ENCODE measurements at places on chromosomes 1 and 21.

DNA sequence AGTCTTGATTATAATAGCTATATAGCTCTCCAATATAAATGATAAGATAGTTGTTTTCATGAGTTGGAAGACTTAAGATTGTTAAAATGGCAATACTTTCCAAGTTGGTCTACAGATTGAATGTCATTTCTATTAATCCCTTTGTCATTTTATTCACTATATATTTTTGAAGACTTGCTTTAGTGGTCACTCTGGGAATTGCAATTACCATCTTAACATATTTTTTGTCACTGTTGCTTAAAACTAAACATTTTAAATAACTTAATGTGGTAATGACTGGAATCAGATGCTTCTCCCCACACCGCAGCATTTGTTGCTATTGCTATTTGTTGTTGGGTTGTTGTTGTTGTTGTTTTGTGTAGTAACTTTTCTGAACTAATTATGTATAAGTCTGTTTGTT is 1592.9 kb downstream of the MRPL39 start:
- no peak for DNase-seq

DNA sequence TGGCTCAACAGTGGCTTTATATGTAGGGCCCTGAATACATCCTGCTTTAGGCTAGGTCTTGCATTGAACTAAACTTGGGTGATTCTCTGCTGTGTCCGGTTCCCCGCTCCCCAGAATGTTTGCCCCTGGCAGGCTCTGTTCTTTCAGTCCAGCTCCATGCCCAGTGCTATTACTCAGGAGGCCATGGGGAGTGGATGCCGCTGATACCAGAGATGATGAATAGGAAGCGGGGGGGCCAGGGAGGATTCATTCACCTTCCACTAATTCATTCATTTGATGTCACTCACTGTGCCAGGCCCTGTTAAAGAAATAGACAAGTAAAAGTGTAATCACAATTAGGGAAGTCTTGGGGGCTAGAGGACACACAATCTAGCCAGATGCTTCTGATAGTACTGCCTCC is 83.8 kb downstream of the TMEM53 start:
- no peak for DNase-seq

GRCh38 chr1:4969556-4970129 is 315.2 kb downstream of the AJAP1 start:
- no peak for DNase-seq

GRCh38 chr1:159882527-159882862 is 17.5 kb downstream of the CFAP45 start:
- DNase-seq: no peak

- no peak for DNase-seq
These were observed 44.5 kb downstream of the LRRC53 start for GRCh38 chr1:74467786-74468377.

- DNase-seq: no peak
These were observed 8.7 kb downstream of the WNT3A start for GRCh38 chr1:228015276-228016180.

GRCh38 chr1:101242324-101243050 is 5.7 kb downstream of the S1PR1 start:
- DNase-seq: no peak

- no peak for DNase-seq
These were observed 84.7 kb downstream of the RIPK4 start for GRCh38 chr21:41681939-41682718.

DNA sequence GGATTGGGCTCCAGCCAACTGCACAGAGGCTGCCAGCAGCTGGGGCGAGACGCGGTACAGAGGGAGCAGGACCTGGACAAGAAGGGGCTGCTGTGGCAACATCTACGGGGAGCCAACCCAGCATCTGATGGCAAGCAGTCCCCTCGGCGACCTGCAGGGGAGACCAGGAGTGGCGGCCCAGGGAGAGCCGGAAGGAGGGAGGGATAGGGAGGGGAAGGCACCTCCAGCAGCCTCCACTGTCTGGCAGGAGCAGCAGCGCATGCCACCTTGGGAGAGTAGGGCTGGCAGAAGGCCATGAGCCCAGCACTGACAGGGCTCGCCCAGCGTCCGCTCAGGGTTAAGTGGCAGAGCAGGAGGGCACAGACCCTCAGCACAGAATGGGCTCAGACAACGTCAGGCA is 17.3 kb downstream of the CHD5 start:
- no peak for DNase-seq

DNA sequence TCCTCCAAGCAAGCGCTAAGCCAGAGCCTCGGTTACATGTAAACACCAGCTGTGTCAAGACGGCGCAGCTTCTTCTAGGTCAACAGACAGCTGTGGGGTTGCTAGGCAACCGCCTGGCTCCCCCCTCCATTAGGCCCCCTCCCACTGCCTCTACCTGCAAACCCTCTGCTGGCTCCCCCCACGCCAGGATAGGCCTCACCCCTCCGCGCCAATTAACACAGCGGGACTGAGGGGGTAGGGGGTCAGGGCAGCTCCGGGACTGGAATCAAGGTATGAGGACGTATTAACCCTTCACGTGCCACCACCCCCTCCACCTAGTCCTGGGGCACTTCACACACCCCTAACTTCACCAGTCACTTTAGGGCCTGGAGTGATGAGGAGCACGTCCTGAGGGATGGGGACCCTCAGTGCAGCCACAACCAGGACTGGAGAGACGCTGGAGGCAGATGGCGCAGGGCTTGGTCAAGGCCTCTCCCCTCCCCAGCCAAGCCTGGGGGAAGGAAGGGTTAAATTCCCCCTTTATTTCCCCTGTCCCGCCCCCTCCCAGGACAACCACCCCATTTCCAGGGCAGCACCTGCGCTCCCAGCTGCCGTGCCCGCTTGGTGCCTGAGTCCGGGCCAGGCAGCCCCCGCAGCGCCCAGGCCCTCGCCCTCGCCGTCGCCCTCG is 37.4 kb upstream of the WASF2 start:
- DNase-seq: peak; percentile 65

GRCh38 chr1:21261551-21262292 is 28.5 kb downstream of the ECE1 start:
- no peak for DNase-seq

GRCh38 chr1:9345922-9346321 is 53.2 kb downstream of the SPSB1 start:
- no peak for DNase-seq

- no peak for DNase-seq
These were observed 847 bp downstream of the PSMD4 start for GRCh38 chr1:151255381-151255780.

GRCh38 chr1:228650141-228650540 is 85.1 kb upstream of the RHOU start:
- no peak for DNase-seq

- DNase-seq: no peak
These were observed 11.8 kb downstream of the ZBED6 start for GRCh38 chr1:203807196-203807595.

DNA sequence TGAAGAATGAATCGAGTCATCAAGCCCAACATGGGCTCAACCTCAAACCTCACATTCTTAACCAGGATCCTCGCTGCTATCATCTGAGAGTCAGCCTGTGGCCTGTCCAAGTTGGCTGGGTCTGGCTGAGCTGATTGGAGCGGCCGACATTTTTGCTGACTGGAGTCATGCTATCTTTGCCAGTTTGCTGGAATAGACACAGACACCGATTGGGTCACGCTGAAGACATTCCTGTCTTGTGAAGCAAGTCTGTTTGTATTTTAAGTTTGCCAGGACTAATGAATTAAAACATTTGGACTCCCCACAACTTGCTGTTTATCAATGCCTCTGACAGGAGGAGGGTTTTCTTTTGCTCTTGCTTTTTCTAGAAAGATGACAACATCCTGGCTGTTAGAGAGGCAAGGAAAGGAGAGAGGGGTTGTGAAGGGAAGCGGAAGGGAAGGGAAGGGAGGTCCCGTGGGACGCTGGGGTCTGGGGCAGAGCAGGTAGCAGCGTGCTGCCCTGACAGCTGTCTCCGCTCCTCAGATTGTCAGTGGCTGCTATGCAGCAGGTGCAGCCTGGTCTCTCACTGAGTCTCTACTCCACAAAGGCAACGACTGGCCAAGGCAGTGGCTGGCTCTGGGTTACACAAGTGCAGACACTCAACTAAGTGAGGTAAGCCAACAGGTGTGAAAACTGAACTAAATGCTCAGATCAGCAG is at the start of gene MAP3K7CL:
MAP3K7CL (plus strand) TSS at position 375 of the 700 bp plus-strand sequence. CDS start 2,701 bp downstream, outside the sequence.
- DNase-seq: no peak

DNA sequence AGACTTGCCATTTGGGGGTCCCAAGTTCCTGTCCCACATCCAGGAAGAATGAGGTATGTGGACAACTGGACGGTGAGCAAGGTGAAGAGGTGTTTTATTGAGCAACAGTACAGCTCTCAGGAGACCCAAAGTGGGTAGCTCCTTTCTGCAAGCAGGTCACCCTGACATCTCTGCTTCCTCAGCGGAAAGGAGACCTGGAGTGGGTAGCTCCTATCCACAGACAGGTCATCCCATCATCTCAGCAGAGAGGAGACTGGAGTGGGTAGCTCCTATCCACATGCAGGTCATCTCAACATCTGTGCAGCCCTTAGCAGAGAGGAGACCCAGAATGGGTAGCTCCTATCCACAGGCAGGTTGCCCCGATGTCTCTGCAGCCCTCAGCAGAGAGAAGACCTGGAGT is 13.8 kb upstream of the FNBP1L start:
- no peak for DNase-seq

GRCh38 chr1:82465024-82465423 is 664.3 kb downstream of the ADGRL2 start:
- DNase-seq: no peak

DNA sequence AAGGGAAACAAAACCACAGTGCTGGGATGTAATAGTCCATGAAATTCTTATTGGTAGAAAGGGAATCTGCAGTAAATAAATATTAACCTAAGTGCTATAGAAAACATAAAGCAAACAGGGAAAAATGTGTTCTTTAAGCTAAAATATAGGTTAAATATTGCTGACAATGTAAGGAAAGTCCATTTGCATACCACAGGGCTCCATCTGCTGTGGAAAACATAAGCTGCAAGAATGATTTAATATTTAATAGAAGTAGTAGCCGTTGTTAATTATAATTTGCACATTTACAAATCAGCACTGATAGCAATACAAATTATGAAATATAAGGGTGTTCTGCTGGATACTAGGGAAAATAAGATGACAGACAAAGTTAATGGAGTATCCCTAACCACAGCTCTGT is 444.9 kb upstream of the PKN2 start:
- no peak for DNase-seq

- DNase-seq: no peak
These were observed 71.5 kb downstream of the UMODL1 start for GRCh38 chr21:42142627-42143026.

- no peak for DNase-seq
These were observed at the start of gene KCNA2 for GRCh38 chr1:110605901-110606656. Gene KCNA2, minus strand, starts transcription at chr1:110606358. Its CDS starts 1,576 bp downstream, at chr1:110604782.

- DNase-seq: no peak
These were observed 4.9 kb downstream of the PLCH2 start for GRCh38 chr1:2480986-2481364.

- no peak for DNase-seq
These were observed 320.1 kb downstream of the TGFB2 start for GRCh38 chr1:218665221-218665620.

- DNase-seq: no peak
These were observed 14.3 kb downstream of the KPNA6 start for GRCh38 chr1:32122151-32122550.

- no peak for DNase-seq
These were observed 6.3 kb upstream of the CD247 start for GRCh38 chr1:167524651-167525050.

GRCh38 chr1:185373813-185374529 is 56.9 kb upstream of the IVNS1ABP start:
- no peak for DNase-seq

GRCh38 chr1:43847290-43847689 is 86.3 kb upstream of the ARTN start:
- DNase-seq: no peak

DNA sequence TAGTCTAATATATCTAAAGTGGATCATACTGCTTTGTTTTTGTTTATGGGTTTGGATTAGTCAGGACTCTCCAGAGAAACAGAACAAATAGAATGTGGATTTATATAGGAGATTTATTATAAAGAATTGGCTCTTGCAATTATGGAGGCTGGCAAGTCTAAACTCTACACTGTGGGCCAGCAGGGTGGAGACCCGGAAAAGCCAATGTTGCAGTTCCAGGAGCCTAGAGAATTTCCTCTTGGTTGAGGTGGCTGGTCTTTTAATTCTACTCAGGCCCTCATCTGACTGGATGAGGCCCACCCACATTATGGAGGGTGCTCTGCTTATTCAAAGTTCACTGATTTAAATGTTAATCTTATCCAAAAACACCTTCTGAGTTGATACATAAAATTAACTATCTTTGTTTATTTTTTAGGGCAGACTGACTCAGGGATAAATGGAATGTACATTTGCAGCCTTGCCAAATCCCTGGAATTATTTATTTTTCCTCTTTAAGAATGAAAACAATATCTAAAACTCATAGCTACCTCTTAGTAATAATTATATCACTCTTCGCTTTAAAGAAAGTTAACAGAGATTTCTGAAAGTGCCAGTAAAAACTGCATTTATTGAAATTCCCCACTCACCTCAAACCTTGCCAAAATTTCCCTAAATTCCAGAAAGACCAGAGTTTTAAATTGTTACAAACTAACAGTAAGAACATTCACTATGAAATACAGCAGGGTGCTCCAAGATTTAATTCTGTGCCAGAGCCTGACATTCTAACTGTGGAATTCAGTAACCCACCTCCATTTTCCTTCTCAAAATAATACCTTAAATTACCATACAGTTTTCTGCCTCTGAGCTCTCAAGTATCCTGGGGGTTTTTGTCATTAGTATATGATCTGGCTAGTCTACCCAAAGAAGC is 36.6 kb upstream of the SSX2IP start:
- no peak for DNase-seq

DNA sequence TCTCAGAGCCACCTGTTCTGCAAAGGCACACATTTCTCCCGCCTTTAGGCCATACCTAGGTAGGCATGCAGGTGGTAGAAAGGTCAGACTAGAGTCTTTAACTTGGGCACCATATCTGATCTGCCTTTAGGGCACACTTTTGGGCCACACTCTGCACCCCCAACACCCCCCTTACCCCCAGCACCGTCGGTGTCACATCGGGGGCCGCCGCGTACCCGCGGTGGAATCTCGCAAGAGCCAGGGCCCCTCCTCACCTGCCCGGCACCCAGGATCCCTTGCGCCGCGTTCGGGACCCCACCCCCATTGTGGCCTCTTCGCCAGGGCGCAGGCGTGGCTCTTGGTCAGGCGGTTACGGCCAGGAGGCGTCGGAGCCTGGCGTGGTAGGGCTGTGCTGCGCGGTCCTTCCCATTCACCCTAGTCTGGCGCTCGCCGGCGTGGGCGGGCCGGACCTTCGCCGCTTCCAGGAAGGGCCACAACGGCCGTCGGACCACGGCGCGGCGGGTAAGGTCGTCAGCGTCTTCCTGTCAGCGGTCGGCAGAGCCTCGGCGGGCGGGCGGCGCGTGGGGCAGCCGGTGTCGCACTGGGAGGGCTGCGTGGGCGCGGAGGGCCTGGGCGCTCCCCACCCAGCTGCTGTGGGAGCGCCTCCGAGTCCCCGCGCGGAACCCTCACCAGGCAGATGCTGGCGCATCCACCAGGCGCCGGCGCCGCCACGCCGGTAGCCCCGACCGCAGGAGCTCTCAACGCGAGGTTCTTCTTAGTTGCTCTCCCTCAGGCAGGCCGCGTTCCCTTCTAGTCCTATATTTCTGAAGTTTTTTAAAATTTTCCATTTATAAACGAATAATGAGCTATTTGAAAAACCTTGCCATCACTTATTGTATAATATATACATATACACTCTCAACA is at the start of gene DNAH14:
DNAH14 (plus strand) TSS at position 341 of the 903 bp plus-strand sequence. CDS start 23,028 bp downstream, outside the sequence.
- DNase-seq: peak; percentile 10

GRCh38 chr1:115286431-115287205 is 51.4 kb downstream of the NGF start:
- no peak for DNase-seq
